ENCODE measurements at places on chromosomes 1 and 21.
A peak's percentile ranks its signal among the peaks of the same experiment; 100 is the strongest.

- DNase-seq: no peak
Observed at GRCh38 chr1:217924924-217925323, 293.8 kb downstream of the SPATA17 start.

- DNase-seq: no peak
Observed at GRCh38 chr1:19327301-19327700, 15.2 kb downstream of the SLC66A1 start.

- DNase-seq: no peak
Observed at GRCh38 chr1:54361342-54361741, 44.9 kb downstream of the SSBP3 start.

GRCh38 chr1:58773406-58773840 is 10.4 kb downstream of the JUN start:
- peak; percentile 81 for DNase-seq

- DNase-seq: no peak
Observed at GRCh38 chr1:192561301-192561700, 14.3 kb upstream of the RGS1 start.

- DNase-seq: no peak
Observed at GRCh38 chr1:10975567-10976326, 36.7 kb upstream of the TARDBP start.

Data from tibial artery (tissue), 4 donors.